ENCODE measurements at places on chromosomes 16 and 17. TPM values are rescaled to one million over a fixed set of nuclear protein-coding genes. Genes with fewer than 3 reads are reported as not detected.

DNA sequence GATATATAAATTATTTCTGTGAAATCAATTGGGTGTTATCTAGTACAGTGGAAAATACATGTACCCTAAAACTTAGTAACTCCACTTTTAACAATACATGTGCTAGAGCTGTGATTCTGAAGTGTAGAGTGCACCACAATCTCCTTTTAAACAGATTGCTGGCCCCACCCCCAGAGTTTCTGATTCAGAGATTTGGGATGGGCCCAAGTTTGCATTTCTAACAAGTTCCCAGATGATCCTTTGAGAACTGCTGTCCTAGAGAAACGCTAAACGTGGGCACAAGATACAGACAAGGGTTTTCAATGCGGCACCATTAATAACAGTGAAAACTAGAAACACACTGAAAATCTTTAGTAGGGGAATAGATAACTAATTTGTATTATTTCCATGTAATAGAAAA is 49.2 kb downstream of the NXPH3 start:
- no peak for DNase-seq

DNA sequence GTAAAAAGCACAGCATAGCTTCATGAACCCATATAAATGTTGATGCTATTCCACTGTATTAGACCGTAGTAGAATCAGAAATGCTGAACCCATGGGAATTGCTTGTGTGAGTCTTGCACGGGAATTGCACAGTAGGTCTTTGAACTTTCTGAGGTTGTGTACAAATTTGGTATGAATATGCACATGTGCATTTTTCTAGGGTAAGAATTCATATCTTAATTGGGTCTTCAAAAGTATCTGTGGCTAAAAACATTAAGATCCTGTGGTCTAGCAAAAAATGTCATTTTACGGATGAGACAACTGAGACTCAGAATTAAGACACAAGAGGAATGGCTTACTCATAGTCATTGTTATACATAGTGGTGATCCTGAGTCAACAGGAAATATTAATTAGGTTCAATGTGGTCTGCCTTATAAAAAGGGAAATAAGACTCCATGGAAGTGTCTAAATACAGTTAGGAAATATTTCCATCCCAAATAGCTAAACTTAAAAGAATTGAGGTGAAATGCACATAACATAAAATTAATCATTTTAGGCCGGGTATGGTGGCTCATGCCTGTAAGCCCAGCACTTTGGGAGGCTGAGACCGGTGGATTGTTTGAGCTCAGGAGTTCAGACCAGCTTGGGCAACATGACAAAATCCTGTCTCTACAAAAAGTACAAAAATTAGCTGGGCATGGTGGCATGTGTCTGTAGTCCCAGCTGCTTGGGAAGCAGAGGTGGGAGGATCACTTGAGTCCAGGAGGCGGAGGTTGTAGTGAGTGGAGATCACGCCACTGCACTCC is 22.8 kb downstream of the TAOK1 start:
- DNase-seq, result no peak

DNA sequence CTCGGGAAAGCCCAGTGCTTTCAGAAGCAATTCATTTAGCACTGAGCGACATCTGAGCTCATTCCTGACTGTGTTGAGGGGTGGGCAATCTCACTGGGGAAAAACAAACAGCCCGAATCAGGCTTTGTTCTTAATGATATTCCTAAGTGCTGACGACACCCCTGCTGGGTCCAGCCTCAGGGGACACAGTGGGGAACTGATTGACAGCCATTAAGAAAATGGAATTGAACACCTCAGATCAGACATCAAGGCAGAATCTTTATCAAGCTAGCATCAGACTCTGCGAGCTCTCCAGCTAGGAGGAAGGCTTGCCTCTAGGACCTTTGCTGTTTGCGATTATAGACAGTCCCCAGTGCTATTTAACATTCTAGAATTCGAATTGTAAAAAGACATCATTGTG is 22.5 kb upstream of the LYRM9 start:
- no peak for DNase-seq

YBX2 gene
- polyA plus RNA-seq, result not detected

PRSS36 gene
- polyA plus RNA-seq, result 1.4 TPM

DNA sequence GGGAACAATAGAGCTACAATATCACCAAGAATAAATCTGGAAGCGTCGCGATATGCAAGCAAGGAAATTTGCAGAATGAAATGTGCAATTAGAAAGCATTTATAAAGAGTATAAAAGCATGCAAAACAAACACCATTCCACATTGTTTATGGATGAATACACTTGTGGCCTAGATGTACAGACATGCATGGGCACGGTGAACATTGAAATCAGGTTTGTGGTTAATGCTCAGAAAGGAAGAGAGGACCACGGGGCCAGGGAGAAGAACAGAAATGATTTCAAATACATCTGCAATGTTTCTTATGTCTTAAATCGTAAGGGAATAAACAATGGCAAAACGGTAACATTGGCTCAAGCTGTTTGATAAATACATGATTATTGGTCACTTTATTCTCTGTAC is 235.9 kb downstream of the FOXL1 start:
- no peak for DNase-seq

GRCh38 chr16:67177743-67178699 is 5.7 kb downstream of the MATCAP1 start:
- DNase-seq, result peak; percentile 70

GRCh38 chr17:77555121-77555591 is 403.3 kb upstream of the TNRC6C start:
- no peak for DNase-seq

GPRC5C gene
- polyA plus RNA-seq, result not detected

DNA sequence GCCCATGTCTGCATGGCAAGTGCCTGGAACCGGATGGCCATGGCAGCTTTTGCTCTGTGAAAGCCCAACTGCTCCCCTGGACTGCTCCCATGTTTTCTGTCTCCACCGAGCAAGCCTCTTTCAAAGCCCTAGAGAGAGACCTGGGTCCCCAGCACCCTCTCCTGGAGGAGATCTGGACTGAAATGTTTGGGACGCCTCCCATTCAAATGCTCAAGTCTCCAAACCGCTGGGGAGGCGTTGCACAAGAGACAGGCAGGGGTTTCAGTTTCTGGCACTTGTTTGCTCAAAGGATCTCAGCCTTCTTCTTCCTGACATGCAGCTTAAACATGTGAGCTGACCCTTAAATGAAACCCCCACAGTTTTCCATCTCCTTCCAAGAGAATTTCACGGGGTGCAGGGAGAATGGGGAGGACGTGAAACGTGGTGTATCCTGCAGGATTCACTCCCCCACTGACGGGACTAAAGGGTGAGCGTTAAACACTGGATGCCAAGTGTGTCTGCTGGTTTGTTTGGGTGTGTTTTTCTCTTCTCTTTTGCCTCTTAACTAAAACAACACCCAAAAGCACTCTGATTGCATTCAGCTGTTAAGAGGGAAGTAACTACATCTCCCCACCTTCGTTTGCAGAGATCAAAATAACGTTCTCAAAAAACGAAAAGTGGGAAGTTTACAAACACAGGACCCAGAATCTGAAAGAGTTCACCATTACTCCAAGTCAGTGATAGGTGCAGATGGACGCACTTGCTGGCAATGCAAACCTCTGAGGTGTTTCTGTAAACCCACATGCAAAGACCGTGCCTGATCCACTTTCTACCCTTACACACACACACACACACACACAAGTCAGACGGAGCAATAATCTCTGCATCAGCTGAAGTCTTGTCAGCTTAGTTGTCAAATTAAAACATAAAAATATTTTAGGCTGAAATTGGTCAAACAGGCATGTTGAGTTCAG is 256.9 kb downstream of the C16orf95 start:
- no peak for DNase-seq

GRCh38 chr17:15920758-15921239 is 24.1 kb upstream of the ADORA2B start:
- no peak for DNase-seq

DNA sequence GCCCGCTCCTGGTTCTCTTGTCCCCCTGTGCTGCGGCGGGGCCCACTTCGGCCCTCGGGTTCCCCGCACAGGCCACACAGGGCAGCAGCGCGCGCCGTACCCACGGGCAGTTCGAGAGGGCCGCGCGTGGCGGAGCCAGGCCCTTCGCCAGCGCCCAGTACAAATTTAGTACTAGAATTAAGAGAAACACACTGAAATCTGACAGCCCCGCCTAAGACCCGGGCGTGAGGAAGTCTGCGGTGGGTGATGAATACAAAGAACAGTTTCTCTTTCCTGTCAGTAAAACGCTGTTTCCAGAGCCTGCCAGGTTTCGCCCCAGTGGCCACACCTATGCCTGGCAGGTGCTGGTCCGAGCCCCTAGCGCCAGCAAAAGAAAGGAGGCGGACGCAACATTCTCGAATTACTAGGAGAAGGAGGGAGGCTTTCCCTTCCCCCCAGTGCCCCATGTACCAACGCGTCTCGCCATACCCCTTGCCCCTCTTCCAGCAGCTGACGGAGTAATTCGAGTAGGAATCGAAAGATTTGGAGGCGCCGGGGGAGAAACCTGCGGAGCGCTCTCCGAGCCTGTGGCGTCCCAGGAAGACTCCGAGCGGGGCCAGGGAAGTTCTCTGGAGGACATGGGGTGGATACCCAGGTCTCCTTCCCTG is 591 bp upstream of the SLFN5 start:
- peak; percentile 79 for DNase-seq

GRCh38 chr17:13601776-13602551 is at the start of gene HS3ST3A1:
TSS of gene HS3ST3A1 (minus strand) at chr17:13601929. CDS start at chr17:13601129, 800 bp downstream.
- no peak for DNase-seq

DNA sequence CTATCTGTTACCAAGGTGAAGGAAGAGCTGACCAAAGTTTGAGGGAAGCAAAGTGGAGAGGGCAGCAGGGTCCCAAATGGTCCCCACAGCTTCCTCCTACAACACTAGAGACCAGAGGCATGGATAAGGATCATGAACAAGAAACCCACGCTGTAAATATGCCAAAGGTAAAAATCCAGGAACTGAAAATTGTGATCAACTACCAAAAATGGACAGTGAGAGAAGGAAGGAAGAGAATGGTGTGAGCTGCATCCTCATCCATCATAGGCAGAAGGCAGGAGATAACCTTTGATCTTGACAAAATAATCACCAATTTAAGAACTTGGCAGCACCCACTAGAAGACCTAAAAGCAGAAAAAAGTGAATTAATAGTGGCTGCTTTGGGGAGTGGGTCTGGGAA is 66.2 kb downstream of the CYTH1 start:
- DNase-seq, result no peak

KRT24 gene
- not detected for polyA plus RNA-seq
